Stimulated activated CD4-positive, alpha-beta T cell treated with anti-CD3 and anti-CD28 coated beads, Interleukin-1b, Interleukin-23, amount 100 ng/mL, for 1 hour (primary cell): ENCODE measurements at places on chromosomes 1 and 21.

- DNase-seq = no peak
These were observed 185.1 kb upstream of the CSF3R start for GRCh38 chr1:36667836-36668235.

- no peak for DNase-seq
These were observed 77.6 kb upstream of the IFNAR2 start for GRCh38 chr21:33151941-33152731.

- DNase-seq = no peak
These were observed 19.1 kb upstream of the NCF2 start for GRCh38 chr1:183609313-183609712.

GRCh38 chr1:110677526-110677925, 2.8 kb upstream of the KCNA3 start:
- no peak for DNase-seq

DNA sequence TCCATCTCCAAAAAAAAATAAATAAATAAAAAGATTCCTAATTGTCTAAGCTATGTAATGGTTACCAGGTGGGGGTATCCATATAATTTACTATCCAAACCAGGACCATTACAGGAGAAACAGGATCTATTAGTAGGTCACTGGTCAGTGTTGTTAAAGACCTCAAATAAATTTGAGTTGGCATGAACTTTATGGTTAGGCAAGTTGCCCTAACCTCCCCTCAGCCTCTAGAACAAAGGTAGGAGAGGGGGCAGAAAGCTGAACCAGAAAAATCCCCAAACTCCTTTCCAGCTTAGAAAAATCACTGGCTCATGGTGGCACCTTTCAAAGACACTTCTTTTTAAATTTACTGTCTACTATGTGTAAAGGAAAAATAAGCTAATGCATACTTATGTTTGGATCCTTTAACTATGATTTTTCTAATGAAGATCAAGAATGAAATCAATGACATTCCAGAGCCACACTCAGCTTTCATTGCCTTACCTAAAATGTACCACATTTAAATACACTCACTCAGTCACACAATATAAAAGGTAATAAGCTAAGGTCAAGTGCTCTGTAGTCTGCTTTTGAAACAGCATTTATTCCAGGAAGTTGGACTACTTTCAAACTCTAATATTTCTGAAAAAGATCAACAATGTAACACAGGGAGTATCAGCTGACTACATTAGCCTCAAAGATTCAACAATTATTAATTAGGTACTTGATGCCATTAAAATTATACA, 13.8 kb downstream of the EIF4G3 start:
- no peak for DNase-seq

DNA sequence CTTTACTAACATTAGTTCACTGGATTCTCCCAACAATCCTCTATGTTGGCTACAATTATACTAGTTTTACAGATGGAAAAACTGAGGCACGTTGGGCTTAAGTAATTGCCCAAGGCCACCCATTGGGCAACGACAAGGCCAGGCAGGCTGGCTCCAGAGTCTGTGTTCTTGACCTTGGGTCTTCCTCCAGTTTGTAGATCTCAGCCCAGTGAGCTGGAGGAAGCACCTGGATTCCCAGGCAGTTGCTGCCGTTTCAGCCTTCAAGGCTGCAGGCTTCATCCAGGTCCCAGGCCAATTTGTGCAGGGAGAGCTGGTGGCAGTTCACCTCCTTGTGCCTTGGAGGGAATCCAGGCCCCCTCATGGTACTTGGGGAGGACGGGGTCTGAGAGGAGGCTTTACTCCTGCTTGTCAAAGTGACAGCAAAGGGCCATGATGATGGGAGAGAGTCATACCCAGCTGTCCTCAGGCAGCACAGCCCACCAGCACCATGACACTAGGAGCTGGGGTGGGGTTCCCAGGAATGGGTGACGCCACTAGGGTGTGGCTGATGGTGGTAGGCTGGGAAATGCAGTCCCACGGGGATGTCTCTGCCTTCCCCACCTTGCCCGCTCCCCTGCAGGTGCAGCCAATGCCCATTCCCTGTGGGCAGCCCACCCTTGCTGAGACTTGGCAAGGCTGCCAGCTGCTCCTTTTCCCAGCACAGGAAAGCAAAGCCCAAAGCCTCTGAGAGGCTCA, 27.1 kb downstream of the PKP1 start:
- no peak for DNase-seq

DNA sequence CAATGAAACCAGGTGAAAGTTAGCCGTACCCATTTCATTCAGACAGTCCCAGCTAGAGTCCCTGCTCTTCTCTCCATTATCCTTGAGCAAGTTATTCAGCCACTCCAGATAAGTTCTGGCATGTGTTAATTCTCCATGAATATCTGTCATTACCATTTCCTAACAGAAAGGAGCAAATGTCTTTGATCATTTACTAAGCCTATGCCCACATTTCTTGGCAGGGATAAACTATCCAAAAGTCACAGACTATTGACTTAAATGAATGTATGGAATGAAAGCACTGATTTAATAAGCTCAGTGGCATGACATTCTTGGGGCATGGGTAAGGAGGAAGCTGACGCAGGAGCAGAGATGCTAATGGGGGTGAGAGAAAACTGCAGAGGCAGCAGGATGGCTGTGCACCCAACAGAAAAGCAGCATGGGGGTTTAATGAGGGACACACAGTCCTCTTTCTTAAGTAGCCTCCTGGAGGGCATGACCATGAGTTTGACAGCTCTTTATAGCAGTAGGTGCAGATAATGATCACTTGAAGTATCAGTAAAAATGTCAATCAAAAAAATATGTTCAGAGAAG, 17.6 kb upstream of the DHCR24 start:
- no peak for DNase-seq

DNA sequence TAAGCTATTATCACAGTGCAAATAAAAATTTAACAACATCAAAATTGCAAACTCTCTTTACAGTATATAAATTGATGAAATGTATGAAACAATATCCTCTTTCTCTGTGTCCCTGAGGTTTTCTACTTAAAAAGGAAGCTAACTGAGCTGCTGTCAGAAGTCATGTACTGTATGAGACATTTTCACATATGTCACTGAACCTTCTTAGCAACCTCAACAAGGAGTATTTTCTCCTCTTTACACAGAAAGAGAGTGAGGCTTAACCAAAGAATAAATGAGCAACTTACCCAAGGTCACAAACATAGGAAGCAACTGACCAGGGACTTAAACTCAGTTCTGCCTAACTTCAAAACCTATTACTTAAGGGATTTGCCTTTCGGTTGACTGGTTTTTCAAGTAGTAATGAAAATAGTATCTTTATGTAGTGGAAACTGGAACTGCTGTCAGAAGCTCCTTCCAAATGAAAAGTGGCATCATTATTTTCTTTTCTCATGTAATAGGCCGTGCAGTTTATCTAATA, 288.9 kb downstream of the LRRIQ3 start:
- no peak for DNase-seq

- DNase-seq = no peak
These were observed 8.3 kb upstream of the CHD5 start for GRCh38 chr1:6188466-6188865.

- no peak for DNase-seq
These were observed 9.3 kb downstream of the KCNA10 start for GRCh38 chr1:110509655-110510054.

DNA sequence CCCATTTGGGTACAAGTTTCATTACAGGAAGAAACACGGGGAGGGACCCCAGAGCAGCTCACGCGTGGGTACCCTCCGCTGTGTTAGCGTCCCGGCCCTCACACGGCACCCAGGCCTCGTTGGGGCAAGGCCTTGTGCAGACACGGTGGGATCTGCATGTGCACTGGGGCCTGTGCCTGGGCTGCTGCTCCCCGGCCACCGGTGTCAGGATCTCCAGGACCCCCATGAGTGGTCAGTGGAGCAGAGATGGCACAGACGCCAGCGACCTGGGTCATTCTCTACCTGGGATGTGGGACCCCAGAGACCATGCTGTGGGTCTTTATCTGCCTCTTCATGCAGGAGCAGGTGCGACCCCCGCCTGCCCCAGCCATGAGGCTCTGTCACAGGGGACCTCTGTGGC, 5.4 kb upstream of the SAMD11 start:
- DNase-seq = no peak

DNA sequence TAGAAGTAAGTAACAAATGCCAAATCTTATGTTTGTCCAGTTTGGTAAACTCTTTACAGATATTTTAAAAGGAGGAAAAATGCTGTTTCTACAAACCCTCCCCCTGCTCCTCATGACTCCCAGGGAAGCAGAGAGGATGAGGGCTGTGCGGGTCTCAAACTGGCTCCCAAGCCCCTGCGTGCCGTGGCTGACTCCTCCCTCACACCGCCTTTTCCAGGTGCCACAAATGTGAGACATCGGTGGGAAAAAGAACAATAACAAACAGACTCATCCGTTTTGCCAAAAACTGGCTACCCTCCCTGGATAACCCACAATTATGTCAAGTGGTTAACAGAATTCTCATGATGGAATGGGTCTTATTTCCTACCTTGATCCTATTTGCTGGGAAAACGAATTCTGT, 594.6 kb downstream of the PTPRU start:
- DNase-seq = no peak

DNA sequence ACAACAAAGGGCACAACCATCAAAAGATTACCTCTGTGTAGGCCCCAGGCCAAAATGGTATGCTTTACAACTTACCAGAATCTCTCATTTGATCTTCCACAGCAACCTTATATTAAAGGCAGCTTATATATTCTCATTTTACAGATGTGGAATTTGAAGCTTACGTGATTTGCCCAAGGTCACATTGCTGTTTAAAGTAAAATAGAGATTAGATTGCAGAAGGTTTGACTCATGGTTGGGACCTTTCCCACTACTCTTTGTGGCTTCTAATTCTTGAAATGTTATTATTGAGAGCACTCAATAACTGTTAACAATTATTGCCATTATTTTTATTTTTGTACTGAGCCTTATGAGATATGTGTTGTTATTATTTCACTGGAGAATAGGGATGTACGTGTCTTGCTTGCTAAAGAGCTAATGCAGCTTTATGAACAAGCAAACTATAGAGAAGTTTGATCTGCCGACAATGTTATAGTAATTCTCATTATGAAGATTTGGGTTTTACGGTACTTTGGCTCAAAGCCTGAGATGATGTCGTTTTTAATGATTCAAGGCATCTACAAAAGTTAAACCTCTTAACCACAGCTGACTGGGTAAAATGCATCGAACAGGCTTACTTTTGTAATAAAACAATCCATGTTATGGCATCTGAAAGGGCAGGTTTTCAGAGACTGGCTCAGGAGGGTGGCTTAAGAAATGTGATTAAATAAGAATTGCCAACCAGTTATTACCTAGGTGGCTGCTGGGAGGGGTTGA, 43.3 kb upstream of the TSNAX start:
- DNase-seq = no peak

DNA sequence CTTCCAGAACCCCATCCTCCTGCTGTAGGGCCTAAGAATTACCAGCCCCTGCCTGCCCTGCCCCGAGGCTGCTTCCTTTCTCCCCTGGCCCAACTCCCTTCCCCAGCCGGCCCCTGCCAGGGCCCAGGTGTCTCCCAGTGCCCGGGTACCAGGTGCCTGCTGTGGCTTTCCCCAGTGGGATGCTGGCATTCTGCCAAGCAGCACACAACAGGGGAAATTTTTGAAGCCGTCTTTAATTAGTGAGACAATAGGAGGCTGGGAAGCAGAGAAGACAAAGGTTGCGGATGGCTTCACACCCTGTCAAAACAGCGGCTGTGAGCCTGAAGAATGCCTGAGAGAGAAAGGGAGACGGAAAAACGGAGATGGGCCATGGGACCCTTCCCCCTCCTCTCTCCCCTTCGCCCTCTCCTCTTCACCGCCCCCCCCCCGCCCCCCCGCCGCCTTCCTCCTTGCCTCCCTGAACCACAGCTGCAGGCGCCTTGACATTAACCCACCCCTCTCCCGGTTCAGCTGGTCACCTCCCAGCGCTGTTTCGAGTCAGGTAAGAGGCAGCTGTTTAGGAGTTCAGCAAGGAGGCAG, 33.6 kb downstream of the LRRN2 start:
- DNase-seq = no peak

- no peak for DNase-seq
These were observed 1.8 kb upstream of the CKS1B start for GRCh38 chr1:154972517-154973343.

DNA sequence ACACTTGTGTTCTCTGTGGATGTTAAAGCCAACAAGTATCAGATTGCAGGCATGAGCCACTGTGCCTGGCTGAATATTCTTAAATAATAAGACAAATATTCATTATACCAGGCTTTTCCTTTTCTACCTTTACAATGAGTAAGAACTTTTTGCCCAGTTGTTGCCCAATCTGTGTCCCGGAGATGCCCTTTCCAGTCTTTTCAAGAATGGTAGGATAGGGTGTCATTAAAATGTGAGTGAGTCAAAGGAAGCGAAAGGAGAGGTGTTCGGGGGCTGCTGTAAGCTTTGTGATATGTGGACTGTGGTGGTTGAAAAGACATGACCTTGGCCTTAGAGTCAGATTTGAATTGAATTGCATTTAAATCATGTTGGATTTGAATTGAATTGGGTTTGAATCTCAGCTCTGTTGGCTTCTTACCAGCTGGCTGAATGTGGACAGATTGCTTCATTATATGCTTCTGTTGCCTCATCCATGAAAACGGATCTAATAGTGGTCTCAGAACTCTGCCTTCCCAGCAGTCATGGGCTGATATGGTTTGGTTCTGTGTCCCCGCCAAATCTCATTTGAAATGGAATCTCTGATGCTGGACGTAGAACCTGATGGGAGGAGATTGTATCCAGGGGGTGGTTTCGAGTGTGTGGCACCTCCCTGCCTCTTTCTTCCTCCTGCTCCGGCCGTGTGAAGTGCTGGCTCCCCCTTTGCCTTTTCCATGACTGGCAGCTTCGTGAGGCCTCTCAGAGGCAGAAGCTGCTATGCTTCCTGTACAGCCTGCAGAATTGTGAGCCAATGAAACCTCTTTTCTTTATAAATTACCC, 22.7 kb upstream of the AADACL3 start:
- no peak for DNase-seq

DNA sequence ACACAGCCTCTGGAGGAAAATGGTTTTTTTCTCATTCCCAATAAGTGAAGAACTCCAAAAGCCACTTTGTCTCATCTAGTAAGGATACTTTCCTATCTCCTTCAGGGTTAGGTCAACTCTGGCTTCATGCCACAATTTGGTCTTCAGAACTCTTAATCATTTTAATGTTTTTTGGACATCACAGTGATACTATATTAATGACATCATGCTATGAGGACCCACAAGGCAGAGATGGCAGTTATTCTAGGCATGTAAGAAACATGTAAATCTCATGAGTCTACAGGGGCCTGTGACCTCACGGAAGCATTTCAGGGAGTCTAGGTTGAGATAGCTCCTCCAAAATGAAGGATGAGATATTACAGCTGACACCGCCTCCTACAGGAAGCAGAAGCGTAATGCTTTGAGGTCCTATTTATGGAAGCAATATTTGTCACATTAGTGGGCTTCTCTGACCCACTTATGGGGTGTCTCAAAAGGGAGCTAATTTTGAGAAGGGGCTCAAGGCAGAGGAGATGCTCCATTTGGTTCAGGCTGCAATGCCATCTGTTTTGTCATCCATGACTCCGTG, 5.0 kb upstream of the GPR137B start:
- no peak for DNase-seq

DNA sequence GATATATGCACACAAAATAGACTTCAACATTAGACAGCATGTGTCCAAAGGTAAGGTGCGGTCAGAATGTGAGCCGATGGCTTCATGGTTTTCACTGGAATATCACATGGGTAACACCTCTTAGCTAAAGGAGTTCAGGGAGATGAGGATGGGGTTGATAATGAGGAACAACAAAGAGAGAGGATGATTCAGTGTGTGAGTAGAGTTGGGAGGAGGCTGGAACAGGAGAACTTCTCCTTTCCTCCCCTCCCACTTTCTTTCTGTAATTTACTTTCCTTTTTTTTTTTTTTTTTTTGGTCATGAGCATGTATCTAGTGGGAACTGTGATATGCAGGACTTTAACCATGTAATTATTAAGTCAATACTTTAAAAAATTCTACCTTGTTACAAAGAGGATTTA, 99.4 kb downstream of the FASLG start:
- no peak for DNase-seq
